ENCODE measurements at places on chromosomes 1 and 21.
A peak's percentile ranks its signal among the peaks of the same experiment; 100 is the strongest.

- no peak for DNase-seq
Observed at GRCh38 chr1:99445486-99445885, 181.2 kb downstream of the PLPPR4 start.

- DNase-seq = no peak
Observed at GRCh38 chr1:243394601-243395464, 139.0 kb downstream of the SDCCAG8 start.

DNA sequence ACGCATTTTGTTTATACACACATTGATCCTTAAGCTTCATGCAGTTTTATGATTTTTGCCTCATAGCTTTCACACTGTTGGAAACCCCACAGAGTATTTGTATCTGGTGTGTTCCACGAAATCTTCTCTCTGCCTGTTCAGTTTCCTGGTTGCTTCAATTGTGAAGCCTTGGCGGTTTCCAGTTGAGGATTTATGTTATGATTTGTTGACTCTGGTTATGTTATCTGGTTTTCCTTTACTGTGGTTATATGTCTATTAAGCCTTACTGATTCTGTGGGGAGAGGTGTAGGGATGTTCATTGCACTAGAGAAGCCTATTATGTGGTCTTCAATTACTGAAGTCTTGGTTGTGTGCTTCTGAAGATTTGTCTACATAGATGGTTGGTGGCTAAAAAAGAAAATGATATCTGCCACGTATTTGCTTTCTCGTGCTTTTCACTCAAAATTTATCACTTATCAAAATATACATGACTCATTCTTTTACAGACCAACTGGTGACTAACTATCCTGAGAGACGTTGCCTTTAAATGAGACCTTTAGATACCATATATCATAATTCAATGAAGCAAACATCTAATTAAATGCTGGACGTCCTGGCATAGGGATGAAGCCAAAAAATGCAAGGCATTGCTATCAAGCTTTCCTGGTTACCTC is 488.0 kb upstream of the B3GALT2 start:
- DNase-seq = no peak

DNA sequence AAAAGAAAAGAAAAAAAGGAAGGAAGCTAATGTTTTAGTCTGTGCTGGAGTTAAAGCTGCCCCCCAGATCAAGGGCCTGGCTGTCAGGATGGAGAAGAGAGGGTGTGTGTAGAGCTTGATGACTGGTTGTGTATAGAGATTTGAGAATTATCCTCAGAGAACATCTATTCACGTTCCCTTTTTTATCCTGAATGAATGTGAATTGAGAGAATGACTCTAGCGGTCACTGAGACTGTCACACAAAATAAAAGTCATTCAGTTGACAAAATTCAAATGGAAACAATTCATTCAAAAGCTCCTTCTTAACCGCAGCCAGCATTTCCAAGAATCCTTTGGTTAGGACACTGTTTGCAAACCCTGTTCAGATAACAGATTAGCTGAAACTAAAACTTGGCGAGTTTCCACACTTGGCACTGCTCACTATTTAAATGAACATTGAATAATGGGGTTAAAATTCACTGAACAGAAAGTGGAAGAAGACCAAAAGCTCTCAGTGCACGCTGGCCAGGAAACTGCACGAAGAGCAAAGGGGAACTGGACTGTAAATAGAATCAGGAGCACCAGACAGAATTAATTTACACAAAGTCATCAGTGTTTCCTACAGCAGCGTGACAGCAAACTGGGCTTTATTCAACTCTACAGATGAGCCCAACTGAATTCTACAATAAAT is 13.6 kb upstream of the FAM89A start:
- no peak for DNase-seq

DNA sequence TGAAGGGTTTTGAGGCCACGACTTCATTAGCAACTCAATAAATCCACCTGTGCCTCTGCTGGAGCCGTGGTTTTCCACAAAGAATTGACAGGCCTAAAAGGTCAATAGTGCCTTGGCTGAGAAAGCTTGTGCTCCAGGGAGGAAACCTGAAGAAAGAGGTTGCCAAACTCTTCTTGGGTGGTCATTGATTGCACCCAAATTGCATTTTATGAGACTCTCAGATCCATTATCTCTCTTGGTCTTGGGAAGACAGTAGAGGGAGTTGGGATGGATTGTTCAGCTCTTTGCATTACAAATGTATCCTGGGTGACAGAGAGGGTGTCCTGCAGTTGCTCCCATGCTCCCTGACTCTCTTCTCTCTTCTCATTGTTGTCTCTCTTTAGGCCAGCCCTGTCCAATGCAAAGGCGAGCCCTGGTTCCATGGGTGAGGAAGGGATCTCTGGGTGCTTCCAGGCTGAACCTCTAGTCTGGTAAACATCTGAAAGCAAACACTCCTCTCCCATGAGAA is 46.1 kb upstream of the HTR1D start:
- DNase-seq = no peak

DNA sequence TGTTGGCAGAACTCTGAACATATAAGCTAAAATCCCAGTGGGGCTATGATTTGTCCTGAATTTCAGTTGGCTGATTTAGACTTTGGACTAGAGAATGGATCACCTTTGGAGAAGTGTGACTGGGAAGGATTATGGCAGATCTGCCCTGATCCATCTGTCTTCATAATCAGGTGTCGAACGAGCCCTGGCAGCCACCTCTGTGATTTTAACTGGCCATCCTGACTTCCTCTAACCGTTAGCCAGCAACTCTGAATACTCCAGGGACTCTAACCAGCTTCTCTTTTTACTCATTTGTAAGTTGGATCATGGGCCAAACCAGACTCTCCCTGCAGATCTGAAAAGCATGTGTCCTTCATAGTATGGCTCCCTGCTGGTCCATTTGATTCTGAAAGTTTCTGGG is 32.0 kb downstream of the ACTN2 start:
- no peak for DNase-seq

DNA sequence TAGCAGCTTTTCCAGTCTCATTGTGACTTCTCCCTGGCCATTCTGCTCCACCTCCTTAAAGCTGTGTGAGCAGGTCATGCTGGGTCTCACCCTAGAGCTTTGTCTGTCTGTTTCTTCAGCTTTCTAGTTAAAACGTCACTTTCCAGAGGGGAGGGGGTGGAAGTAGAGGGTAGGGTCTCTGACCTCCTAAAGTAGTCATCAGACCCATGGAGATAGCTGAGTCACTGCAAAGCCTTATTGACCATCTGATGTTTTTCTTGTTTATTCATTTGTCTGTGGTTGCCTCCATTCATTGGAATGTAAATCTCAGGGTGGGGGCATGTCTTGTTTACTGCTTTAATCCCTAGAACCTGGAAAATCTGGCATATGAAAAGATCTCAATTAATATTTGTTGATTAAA is 52.7 kb downstream of the ELF3 start:
- DNase-seq = no peak

- no peak for DNase-seq
Observed at GRCh38 chr1:211133393-211133835, 534 bp downstream of the KCNH1 start.

DNA sequence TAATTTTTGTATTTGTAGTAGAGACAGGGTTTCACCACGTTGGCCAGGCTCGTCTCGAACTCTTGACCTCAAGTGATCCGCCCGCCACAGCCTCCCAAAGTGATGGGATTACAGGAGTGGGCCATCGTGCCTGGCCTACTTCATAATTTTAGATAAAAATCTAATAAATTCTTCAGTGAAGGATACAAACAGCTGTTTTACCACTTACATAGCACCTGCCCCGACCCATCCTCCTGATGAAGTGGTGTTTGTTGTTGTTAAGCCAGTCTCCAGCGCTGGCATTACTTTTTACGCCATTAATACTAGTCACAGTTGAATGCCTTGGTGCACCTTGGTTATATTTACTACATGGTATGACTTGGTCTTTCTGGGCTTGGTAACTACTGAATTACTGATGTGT is 12.3 kb upstream of the RAP1GAP start:
- DNase-seq = no peak

- DNase-seq = no peak
Observed at GRCh38 chr21:45637883-45638282, 5.6 kb upstream of the PCBP3 start.

DNA sequence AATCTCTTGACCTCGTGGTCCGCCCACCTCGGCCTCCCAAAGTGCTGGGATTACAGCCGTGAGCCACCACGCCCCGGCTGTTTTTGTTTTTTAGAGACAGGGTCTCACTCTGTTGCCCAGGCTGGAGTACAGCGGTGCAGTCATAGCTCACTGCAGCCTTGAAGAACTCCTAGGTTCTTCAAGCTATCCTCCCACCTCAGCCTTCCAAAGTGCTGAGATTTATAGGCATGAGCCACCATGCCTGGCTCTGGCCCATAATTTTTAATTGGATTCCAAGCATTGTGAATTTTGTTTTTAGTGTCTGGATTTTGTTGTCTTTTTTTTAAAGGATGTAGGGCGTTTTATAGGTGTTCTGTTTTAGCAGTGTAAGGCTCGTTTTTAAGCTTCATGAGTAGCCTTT is 28.6 kb upstream of the TXLNA start:
- DNase-seq = no peak

- DNase-seq = no peak
Observed at GRCh38 chr1:119442756-119443155, 27.8 kb downstream of the HSD3B2 start.

GRCh38 chr1:173191011-173191705 is 16.0 kb downstream of the TNFSF4 start:
- DNase-seq = no peak

- no peak for DNase-seq
Observed at GRCh38 chr1:210482945-210483617, 154.4 kb downstream of the HHAT start.

DNA sequence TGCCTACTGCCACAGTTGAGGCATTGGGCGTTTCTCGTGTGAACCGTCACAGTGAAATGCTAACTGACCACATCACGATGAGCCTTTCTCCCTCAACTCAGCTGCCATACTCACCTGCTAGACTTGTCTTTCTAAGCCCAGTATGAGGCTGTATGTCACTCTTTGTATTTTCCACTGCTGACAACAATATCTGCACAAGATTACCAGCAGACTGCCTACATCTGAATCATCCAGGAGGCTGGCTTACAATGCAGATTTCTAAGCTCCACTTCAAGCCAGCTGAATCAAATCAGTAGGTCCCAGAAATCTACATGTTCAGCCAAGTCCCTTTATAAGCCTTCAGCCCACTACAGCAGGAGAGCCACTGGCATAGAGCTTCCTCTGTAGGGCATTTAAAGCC is 355.0 kb upstream of the DUSP10 start:
- no peak for DNase-seq

DNA sequence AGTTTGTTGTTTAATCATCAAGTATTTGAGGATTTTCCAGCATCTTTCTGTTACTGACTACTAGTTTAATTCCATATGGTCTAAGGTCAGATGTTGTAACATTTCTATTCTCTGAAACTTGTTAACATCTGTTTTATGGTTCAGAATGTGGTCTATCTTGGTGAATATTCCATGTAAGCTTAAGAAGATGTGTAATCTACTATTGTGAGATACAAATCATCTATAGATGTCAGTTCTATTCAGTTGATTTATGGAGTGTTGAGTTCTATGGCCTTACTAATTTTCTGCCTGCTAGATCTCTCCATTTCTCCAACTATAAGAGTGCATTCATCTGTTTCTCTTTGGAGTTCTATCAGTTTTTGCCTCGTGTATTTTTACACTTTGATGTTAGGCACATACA is 31.5 kb downstream of the WARS2 start:
- no peak for DNase-seq

DNA sequence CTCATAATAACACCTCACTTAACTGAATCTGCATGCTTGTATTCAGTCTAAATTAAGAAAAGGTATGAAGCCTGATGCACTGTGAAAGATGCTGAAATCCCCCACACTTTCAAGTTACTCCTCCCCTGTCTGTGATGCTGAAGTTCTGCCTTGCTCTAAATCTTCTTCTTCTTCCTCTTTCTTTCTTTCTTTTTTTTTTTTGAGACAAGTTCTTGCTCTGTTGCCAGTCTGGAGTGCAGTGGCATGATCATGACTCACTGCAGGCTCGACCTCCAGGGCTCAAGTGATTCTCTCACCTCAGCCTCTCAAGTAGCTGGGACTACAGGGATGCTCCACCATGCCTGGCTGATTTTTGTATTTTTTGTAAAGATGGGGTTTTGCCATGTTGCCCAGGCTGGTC is 231.0 kb upstream of the B3GALT2 start:
- DNase-seq = peak; percentile 11

DNA sequence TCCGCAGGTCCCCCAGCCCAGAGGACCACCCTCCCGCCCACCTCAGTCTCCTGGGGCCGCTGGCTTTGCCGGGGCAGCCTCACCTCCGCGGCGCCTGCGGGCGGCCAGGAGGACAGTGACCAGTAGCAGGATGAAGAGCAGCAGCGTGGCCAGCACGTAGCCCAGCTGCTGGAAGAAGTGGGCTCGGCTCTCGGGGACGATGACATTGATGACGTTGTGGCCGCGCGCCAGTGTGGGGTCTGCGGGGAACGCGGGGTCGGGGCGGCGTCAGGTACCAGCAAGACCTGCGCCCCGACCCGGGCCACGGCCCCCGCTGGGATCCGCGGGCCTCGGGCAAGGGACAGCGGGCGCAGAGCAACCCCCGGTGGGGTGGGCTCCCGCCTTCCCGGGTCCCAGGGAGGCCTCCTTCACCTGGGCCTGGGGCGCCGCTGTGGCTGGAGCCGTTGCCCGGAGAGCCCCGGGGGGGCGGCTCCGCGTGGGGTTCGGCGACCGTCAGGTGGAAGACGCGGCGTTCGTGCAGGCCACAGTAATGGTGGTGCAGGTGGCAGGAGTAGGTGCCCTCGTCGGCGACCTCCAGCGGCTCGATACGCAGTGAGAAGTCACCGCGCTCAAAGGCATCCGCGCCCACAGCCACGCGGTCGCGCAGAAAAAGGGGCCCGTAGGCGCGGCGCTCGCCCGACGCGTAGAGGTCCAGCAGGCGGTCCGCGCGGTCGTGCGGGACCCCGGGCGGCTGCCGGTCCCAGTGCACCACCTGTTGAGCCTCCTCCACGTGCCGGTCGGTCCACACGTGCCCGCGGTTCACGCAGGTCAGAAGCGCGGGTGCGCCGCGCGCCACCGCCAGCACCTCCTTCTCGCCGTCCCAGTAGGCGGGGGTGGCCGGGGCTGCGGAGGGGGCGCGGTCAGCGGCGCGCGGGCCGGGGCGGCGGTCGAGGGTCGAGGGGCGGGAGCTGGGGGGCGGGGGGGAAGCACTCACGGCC is 3.8 kb downstream of the MXRA8 start:
- no peak for DNase-seq

GRCh38 chr1:28340221-28340974 is 11.6 kb downstream of the MED18 start:
- no peak for DNase-seq

DNA sequence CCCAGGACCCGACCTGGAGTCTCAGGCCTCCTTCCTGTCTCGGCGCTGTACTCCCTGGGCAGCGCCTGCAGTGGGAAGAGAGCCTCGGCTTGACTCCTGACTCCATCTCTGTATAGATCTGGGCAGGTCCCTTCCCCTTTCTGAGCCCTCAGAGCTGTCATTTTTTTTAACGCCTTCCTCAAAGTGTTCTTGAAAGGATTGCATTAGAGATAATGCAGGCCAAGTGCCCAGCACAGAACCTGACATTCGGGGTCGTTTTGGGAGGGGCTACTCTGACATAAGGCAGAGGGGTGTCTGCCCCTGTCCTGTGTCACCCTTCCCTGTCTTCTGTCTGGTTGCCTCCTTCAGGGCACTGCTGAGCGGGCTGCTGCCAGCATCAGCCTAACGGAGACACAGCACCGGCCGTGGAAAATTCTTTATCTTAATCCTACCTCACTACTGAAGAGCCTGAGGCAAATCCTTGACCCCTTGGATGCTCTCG is 271.6 kb downstream of the TRABD2B start:
- no peak for DNase-seq

GRCh38 chr21:42539931-42540343 is 26.3 kb downstream of the SLC37A1 start:
- no peak for DNase-seq
